ENCODE measurements at places on chromosomes 7 and 10.

- no peak for DNase-seq
These were observed 47.9 kb downstream of the OGDH start for GRCh38 chr7:44654255-44654796.

DNA sequence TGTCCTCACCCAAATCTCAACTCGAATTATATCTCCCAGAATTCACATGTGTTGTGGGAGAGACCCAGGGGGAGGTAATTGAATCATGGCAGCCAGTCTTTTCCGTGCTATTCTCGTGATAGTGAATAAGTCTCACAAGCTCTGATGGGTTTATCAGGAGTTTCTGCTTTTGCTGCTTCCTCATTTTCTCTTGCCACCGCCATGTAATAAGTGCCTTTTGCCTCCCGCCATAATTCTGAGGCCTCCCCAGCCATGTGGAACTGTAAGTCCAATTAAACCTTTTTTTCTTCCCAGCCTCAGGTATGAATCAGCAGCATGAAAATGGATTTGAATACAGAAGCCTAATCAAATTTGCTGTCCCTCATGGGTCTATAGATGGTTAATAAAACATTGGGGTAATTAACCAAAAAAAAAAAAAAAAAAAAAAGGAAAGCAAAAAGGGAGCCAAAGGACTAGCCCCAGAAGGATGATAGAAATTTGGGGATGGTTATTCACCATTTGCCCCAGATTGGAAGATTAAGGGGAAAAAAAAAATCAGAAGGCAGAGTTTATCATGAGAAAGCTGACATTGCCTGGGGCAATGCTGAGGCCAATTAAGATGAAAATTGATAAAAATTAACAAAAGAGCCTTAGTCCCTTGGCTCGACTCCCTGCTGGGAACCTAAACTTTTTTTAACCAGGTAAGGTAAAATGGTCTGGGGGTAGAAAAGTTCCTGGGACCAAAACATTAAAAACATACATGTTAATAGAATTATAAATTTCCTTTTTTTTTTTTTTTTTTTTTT is 27.6 kb downstream of the AVL9 start:
- no peak for DNase-seq

- DNase-seq, result no peak
These were observed 24.8 kb upstream of the TRIM8 start for GRCh38 chr10:102619281-102619981.

- DNase-seq, result no peak
These were observed 10.4 kb downstream of the ADCY1 start for GRCh38 chr7:45584261-45585210.

DNA sequence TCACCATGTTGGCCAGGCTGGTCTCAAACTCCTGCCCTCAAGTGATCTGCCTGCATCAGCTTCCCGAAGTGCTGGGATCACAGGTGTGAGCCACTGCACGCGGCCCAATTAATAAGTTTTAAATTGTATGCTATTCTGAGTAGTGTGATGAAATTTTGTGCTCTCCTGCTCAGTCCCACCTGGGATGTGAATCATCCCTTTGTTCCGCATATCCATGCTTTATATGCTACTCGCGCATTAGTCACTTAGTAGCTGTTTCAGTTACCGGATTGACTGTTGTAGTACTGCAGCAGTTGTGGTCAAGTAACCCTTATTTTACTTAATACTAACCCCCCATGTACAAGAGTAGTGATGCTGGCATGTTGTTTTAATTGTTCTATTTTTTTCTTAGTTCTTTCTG is 47.3 kb upstream of the OIT3 start:
- DNase-seq, result no peak

DNA sequence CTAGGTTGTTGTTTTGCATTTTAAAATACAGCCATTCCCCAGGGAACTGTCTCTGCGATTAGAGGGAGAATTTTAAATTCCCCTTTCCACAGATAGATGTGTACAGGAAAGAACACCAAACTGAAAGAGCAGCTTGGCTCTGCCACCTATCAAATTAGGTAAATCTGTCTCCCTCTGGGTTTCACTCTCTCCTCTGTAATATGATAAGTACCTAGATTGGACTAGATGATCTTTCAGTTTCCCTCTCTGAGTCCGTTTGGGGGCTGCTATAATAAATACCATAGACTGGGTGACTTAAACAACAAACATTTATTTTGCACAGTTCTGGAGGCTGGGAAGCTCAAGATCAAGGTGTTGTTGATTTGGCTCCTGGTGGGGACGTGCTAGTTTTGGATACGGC is 186.0 kb downstream of the KIF20B start:
- no peak for DNase-seq

GRCh38 chr7:44213877-44214388 is 13.2 kb downstream of the YKT6 start:
- no peak for DNase-seq

DNA sequence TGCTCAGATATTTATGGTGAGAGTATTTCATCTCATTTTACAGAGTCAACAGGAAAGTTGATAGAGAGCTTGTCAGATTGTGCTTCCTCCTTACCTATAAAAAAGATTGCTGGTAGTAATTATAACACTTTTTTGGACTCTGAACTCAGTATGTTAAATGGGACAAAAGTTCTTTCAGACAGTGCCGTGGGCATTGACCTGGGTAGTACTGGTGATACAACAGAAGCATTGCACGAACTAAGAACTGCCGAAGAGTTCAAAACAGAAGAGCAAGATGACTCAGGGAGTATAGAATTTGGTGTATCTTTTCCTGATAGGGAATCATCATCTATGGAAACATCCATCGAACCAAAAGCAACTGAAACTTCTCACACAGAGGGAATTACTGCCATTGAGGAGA is 58.6 kb downstream of the LOXL4 start:
- DNase-seq, result no peak

DNA sequence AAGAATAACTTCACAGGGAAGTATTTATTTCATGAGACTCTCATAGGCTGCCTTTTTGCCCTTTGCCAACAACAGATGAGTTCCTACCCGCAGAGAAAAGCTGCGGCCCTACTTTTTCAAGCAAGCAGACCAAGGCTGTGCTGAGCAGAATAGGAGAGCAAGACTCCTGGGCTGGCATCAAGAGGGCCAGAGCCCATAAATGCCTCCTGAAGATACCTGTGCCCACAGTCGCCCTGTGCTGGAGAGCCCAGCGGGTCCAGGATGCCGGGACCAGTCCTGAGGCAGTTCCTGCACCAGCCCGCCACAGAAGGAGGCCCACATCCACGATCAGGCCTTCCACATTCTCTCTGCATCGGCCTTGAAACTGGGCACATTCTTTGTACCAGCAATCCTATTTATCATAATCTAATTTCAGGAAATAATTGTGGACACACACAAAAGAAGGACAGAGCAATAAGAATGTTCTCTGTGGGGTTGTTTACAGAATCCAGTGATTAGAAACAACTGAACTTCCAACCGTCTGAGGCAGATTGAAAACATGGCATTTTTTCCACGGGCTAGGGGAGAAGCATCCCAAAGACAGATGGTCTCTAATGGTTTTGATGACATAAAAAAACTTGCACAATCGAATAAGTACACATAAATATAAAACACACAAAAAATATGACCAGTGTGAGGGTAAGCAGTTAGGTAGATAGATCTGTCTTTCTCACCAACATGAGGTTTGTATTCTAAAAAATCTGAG is 95.6 kb downstream of the CPXM2 start:
- DNase-seq, result no peak

DNA sequence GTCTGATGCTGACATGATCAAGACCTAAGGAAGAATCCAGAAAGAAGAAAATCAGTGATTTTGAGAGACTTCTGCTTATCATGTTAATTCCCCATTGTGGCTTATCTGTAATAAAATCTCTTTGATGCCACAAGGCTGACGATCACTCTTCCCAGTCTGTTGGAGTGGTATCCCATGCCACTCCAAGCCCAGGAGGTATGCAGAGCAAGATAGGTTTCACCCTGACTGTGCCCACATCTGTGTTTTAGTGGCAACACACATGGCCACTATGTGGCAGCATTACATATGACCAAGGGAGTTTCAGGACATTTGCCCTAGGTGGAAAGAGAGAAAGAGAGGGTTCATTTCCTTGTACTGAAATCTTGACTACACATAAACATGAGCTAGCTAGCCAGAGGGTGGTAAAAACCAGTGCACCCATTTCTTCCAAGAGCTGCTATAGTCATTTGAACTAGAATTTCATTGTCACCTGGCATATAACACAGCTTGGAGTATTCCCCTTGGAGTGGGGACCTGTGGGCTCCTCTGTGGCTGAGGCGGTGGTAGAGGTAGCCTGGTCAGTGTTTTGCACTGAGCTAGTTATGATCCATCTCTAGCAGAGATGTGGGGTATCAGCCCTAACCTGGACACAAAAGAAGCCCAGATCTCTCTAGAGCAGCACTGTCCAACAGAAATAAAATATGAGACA is 20.8 kb downstream of the LAMB4 start:
- no peak for DNase-seq

DNA sequence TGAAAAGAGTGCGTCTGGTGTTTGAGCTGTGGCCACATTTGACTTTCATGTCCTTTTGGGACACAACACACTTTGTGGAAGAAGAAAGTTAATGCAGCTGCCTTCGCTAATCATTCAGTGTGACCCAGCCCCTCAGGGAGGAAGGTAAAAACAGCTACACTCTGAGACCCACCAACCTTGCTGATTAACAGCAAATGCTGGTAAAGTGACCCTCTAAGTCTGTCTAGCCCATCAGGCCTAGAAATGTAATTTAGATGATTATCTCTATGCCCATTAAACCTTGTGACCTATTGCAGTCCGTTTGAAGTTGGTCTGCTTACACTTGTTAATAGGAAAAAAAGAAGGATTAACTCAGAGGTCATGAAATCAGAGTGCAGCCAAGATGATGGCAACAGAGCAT is 161.9 kb upstream of the WNT16 start:
- no peak for DNase-seq

DNA sequence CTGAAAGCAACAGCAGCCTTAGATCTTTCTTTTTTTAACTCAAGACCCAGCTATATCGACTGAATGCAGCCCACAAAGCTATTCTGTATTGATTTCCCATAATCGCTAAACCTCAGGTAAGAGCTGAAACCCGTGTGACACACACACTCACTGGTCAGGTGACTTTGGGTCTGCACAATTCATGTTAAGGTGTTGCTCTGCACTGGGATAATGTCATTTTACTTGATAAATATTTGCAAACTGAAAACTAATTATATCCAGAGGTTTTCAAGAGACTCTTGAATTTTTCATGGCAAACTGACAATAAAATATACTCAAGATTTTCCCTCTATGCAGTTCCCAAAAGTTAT is 33.1 kb downstream of the SCRN1 start:
- DNase-seq, result no peak

GRCh38 chr7:88694207-88694606 is 65.3 kb upstream of the ZNF804B start:
- DNase-seq, result no peak

- no peak for DNase-seq
These were observed 138.3 kb downstream of the CCDC71L start for GRCh38 chr7:106522696-106523095.

DNA sequence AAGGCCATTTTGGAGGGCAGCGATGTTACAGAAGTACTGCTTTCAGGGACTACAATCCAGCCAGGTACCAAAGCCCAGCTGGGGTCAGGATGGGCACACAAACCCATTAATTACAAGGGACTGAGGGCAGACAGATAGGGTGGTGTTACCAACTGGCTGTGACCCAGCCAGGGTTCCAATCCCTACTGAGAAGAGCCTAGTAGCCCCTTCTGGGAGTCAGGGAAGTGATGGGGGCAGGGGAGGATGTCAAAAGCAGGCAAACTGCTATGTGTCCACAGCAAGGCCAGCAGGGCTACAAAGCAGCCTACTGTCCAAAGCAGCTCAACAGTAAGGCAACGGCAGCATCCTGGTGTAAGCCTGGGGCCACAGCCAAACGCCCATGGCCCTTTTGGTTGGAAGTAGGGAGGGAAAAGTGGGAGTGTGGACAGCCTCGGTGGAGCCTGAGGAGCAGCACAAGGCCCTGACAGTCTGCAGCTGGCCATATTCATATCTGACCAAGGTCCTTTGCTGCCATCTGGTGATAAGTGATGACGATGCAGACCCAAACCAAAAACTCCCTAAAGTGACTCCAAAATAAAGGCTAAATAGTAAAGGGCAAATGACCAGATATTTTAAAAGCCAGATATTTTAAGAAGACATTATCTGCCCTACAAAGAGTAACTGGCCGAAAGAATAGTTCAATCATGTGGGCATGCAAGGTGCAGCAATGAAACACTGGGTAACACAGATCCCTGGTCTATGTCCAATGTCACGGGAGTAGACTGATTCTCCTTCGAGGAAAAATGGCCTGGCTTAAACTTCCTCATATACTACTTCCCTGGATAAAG is 56.9 kb downstream of the XPNPEP1 start:
- DNase-seq, result no peak

DNA sequence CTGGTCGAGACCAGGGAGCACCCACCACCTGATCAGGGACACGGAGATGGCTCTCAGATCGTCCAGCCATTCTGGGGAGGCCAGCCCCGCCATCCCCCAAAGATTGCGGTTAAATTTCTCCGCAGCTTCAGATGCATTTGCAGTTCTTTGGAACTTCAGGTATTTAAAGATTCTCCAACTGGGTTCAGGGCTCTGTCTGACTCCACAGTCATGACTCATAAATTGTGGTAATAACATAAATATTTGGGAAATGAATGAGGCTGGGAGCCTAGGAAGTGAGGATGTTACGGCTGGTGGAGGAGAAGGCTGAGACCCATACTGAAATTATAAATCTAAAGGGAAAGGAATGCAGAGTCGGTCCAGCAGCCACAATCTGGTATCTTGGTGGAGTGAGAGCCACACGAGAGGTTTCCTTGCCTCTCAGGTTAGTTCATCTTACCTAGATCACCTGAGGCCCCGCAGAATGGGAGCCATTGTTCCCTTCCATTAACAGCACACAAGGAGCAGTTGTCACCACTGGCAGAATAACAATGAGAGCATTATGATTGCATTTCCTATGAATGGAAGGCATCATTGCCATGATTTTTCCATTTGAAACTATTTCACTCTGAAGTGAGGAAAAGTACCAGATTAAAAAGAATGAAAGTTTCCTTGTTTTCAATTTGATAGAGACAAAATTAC is 26.7 kb upstream of the DNAJB6 start:
- DNase-seq, result peak; percentile 40

- no peak for DNase-seq
These were observed 561.5 kb downstream of the DNAJB9 start for GRCh38 chr7:109131141-109131540.

DNA sequence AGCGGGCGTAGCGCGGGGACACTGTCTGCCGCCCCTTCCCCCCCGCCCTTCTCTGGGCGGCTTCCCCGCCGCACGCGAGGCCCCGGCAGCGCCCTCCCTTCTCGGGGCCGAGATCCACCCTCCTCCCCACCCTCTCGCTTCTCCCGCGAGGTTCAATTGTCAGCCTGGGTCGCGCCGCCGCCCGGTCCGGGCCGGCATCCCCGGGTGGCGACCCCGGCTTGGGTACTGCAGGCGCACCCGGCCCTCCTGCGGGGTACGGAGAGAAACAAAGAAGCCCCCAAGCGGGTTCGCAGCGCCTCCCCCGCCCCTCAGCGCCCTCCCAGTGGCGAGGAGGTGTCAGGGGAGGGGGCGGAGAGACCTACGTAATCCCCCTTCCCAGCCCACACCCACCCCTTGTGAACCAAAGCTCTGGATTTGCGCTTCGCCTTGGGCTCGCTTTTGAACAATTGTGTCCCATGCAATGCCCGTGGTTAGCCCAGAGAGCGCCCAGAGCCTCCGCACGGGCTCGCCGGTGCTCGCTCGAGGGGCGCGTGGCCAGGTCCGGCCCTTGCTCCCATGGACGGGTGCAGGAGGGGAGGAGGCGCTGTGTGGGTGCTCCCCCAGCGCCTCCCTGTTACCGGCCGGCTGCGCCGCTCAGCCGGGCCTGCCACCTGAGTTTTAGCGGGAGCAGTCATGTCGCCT is 634 bp downstream of the HECW1 start:
- no peak for DNase-seq

GRCh38 chr10:7162331-7162730 is 248.5 kb downstream of the SFMBT2 start:
- no peak for DNase-seq

- no peak for DNase-seq
These were observed 8.2 kb downstream of the MTG1 start for GRCh38 chr10:133401981-133402725.

Data from anterior cingulate cortex (tissue), 58 donors.